Body of pancreas (tissue), 4 donors: ENCODE measurements at places on chromosomes 2 and 18. TPM values are rescaled to one million over a fixed set of nuclear protein-coding genes. Genes with fewer than 3 reads are reported as not detected.

The SERPINB3 gene
- not detected for total RNA-seq

- DNase-seq: no peak
Measured at GRCh38 chr2:37412231-37412630, 67.8 kb downstream of the QPCT start.

The OTX1 gene
- total RNA-seq: not detected

The PLCD4 gene
- total RNA-seq: not detected

DNA sequence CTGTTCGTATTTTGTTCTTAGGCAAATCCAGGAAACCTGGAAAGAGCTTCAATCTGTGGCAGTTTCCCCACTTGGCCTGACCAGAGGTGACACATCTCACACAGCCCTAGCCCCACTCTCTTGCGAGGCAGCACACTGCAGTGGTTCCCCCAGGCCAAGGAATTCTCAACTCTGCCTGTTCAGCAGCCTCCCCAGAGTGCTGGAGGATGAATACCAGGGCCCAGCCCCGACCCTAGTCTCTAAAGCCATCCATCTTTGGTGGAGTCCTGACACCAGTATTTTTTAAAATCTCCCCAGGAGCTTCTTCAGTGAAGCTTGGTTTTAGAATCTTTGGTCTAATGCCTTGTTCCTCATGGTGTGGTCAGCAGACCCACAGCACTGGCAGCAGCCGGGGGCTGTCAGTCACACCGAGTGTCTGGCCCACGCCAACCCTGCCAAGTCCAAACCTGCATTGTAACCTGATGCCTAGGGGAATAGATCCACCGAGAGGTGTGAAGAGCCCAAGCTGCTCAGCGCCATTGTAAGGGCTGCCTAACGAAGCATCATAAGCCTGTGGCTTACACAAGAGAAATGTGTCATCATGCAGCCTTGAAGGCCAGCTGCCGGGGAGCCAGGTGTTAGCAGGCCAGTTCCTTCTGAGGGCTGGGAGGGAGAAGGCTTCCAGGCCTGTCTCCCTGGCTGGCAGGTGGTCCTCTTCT is 428.7 kb upstream of the ID2 start:
- DNase-seq: no peak

The C2orf81 gene
- total RNA-seq: 0.33 TPM

The REG3A gene
- total RNA-seq: 831 TPM

DNA sequence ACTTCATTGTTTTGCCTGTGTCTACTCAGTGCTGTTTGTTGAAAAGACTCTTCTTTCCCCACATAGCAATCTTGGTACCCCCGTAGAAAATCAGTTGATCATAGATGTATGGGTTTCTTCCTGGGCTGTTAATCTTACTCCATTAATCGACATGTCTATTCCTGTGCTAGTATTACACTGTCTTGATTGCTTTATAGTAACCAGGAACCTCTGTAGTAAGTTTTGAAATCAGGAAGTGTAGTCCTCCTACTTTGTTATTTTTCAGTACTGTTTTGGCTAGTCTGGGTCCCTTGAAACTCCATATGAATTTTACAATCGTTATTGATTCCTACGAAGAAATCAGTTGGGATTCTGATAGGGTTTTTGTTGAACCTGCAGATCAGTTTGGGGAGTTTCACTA is 78.8 kb upstream of the FAM136A start:
- no peak for DNase-seq

DNA sequence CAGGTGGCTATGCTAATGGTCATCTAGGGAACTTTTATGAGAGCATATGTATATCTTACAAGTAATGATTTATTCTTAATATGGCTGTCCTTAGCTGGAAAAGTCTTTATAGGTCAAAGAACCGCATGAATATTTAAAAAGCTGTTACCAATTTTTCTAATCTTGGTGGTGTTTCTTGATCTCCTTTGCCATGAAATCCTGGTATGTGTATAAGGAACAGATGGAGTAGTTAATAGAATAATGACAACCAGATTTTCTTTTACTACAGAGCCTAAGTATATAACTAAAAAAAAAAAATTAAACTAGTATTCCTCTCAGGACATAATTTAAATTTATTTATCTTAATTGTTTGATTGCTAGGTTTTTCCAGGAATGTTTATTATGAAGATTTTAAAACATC is 74.5 kb downstream of the RHBDD1 start:
- no peak for DNase-seq

The FAM110C gene
- total RNA-seq: 20.4 TPM

DNA sequence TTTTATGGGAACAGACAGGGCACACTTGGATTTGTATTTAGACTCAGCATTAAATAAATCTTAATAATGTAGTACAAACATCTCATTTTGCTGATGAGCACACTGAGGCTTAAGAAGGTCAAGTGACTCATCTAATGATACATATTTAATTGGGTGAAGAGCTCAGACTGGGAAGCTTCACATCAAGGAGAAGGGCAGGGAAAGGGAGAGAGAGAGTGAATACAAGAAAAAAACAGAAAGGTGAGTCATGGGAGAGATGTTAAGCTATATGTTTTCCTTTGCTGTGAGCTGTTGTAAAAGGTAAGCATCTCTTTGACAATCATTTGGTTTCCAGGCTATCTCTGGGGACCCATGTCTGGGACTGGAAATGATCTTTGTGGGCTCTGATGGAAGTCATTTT is 277.8 kb downstream of the SETBP1 start:
- no peak for DNase-seq

GRCh38 chr2:234795272-234795920 is 156.4 kb upstream of the SH3BP4 start:
- no peak for DNase-seq

The CCDC178 gene
- 0.33 TPM for total RNA-seq

DNA sequence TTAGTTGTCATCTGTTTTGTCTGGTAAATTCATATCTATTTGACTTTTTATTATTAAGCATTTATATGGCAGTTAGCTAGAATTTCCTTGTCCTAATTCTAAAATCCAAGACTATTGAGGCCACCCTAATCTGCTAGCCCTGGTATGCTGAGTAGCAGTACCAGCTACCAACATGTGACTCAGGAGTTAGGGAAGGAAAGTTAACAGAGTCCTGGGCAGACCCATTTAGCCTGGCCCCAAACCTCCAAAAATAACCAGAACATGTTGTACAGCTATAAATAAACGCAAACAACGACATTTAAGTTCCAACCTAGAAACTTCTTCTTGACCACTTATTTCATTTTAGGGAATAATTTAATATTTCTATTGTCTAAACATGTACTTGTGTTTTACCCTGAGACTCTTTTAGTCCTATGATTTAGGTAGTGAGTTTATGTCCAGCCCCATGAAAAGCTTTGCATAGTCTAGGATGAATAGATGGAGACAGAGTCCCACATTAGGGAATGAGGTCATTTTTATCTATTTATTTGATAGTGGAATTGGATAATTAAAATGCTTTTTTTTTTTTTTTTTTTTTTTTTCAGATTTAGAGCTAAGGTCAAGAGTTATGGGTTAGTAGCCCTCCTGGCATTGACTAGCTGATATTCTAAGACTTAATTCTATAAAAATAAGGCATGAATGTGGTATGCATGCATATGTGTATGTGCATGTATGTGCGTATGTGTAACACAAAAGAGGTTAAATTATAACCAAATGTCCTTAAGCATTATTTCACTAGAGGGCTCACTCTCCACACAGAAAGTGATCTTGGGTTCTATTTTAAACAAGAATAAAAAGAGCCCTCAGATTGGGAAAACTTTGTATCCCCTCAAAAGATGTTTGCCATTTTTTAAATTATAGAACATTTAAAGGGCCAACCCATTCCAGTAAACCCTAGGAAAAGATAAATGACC is 160.1 kb upstream of the MAPRE2 start:
- DNase-seq: no peak

The MXD1 gene
- 3.6 TPM for total RNA-seq

DNA sequence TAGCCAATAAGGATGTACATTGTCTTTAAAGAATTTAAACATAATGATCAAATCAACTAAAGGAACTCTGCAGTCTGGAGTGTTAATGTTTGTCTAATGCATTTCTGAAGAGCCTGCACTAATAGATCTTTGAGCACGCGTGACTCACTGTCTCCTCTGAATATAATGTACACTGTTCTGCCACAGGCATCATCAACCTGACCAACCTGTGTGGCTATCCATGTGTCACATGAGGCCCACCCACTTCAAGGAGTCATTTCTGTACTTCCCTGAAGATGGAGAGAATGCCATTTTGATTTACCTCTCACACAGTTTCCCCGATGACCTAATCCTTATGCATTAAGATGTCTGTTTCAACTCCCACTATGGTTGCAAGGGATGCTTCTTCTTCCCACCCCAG is 434.0 kb upstream of the SPHKAP start:
- DNase-seq: no peak

GRCh38 chr2:140257692-140258300 is 1477.6 kb upstream of the NXPH2 start:
- no peak for DNase-seq

DNA sequence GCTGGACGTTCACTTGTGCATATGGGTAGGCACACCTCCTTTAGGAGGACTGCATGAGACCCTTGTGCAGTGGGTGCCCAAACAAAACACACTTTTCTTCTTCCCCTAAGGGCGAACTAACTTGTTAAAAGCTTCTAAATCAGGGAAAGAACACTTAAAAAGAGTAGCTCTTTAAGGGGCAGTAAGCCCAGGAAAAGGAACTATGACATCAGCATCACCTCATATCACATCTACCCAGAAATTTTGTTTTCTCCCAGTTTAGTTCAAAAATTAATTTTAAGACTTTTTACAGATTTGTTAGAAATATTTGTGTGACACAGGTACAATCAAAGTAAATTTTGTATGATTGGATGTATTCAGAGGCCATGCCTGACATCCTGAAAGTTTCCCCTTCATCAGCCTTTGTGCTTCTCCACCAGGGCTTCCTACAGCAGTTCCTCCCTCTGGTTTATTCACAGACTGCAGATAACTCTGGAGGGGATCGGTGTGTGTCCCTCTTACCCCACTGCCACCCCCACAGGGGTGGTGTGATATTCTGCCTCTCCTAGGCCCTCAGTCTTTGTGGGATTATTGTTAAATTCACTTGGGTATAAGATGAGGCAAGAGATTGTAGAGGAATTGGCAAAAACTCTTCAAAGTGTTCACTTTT is 27.6 kb downstream of the BCL2L11 start:
- DNase-seq: no peak

The CHRND gene
- not detected for total RNA-seq

GRCh38 chr2:15711126-15711860 is 119.6 kb downstream of the DDX1 start:
- DNase-seq: no peak

The SPDYA gene
- 0.26 TPM for total RNA-seq

DNA sequence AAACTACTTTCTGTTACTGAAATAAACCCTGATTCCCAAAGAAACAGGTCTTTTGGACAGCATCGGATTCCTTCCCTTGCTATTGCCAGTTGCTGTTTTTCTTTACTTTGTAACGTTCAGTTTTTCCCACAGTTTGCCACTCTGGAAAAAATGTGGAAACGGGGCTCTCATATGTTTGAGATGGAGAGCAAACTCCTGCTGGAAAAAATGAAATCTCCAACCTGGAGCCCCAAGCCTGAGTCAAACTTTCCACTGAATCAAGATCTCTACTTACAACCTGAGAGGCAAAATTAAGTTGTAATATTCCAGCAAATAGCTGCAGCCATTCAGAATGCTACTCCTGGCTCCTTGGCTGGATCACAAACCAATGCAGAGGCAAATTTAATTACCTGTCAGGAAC is 270.7 kb downstream of the SRBD1 start:
- no peak for DNase-seq

The REG1A gene
- 14,523 TPM for total RNA-seq

DNA sequence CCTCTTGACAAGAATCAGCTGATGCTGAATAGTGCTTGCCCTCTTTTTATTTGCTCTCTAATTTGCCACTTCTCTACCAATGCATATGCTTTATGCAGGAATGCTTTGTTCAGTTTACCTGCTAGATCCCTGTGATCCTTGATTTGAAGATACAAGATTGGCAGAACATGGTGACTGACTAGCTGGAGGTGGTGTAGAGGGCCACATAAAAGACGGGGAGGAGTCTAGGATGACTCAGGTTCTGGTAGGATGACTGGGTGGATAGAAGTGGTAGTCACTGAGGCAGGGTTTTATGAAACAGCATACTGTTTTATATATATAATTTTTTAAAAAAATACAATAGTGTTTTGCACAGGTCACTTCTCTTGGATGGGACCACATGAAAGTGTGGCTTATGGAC is 6.3 kb upstream of the ADGRF3 start:
- no peak for DNase-seq

The ANKRD62 gene
- 13.0 TPM for total RNA-seq

GRCh38 chr18:57533006-57533867 is 53.3 kb downstream of the FECH start:
- DNase-seq: no peak

DNA sequence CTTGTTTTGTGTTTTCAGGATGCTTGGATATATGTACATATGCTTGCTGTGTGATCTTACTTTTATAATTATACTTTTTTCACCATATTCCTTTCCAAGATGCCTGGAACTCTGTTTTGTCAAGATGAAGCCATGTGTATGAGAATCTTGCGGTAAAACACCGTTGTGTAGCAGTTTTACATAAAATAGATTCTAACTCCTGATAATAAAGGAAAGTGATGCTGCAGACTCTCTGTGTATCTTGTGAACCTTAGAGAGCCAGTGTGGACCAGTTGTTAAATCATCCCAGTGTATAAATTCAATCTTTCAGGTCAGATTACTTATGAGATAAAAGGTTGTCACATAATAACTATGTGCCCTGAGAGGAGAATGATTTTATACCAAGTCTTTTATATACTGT is 12.5 kb upstream of the ITGA4 start:
- DNase-seq: no peak

The HOXD12 gene
- total RNA-seq: not detected

DNA sequence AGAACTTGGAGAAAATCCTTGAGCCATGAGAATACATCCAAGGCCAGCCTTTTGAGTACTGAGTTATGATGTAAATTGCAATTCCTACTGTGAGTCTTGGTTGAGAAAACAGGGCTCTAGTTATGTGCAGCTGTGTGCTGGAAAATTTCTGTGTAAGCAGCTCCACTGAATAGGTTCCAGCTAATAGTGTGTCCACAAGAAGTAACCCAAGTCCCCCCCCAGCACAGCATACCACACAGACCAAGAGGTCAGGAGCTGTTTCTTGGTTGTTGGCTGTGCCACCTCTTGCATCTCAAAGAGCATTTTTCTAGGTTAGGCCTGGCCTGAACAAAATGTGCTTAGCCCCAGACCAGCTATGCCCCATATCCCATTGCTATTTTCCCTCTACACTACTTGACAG is 36.8 kb upstream of the APCDD1 start:
- DNase-seq: no peak

- peak; percentile 55 for DNase-seq
Measured at GRCh38 chr2:95389245-95390119, 13.0 kb upstream of the FAHD2A start.

- DNase-seq: no peak
Measured at GRCh38 chr2:69637923-69638322, 5.6 kb downstream of the AAK1 start.
